ENCODE measurements at places on chromosomes 2 and 18.

GRCh38 chr2:120468136-120468535 is 122.2 kb downstream of the INHBB start:
- no peak for DNase-seq

- no peak for DNase-seq
These were observed 25.0 kb upstream of the KDM3A start for GRCh38 chr2:86416146-86416545.

- DNase-seq: peak; percentile 80
These were observed 161.2 kb upstream of the PIEZO2 start for GRCh38 chr18:11310476-11311086.

GRCh38 chr2:27251766-27252165 is 11.1 kb downstream of the SLC30A3 start:
- no peak for DNase-seq
